T47D (cell line): ENCODE measurements at places on chromosomes 4 and X.

- DNase-seq = no peak
Observed at GRCh38 chr4:75004755-75005668, 72.1 kb downstream of the PARM1 start.

GRCh38 chr4:40515398-40516293, 114.0 kb downstream of the RBM47 start:
- no peak for DNase-seq

DNA sequence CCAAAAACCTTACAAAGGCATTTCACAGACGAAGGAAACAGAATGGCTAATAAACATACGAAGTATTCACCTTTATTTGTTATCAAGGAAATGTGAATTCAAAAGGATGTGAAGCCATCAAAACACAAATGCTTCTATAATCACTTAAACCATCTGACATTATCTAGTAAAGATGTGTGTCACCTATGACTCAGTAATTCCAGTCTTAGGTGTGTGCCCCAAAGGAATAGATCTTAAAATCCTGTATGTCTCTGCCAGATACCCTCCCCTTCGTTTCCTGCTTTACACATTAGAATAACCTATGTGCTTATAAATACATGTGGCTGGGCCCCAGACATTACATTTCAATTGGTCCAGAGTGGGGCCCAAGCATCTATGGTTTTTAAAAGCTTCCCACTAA, 41.8 kb upstream of the CEP135 start:
- no peak for DNase-seq

DNA sequence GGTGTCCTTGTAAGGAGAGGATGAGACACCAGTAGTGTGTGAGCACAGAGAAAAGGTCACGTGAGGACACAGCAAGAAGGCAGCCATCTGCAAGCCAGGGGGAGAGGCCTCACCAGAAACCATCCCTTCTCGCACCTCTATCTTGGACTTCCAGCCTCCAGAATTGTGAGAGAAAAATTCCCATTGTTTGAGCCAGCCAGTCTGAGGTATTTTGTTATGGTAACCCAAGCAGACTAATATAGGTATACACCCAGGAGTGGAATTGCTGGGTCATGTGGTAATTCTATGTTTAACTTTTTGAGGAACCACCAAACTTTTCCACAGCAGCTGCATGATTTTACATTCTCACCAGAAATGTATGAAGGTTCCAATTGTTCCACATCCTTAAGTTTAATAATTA, 25.6 kb downstream of the ZDHHC9 start:
- no peak for DNase-seq

DNA sequence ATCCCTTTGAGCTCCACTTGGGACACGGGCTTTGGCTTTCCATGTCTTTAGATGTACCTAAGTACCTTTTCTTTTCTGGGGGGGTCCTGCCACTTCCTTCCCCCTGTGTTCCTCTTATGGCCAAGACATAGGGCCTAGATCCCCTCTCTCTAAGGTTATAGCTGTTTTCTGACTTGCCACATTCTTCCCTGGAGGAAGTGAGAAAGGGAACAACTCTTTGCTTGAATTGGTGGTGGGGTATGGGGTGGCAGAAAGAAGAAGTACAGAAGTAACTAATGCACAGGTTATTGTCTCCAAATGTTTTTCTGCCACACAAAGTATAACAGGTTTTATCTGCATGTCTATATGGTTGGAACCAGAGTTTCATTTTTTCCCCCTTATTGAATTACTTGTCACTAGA, 29.7 kb upstream of the DIPK2B start:
- DNase-seq = no peak

DNA sequence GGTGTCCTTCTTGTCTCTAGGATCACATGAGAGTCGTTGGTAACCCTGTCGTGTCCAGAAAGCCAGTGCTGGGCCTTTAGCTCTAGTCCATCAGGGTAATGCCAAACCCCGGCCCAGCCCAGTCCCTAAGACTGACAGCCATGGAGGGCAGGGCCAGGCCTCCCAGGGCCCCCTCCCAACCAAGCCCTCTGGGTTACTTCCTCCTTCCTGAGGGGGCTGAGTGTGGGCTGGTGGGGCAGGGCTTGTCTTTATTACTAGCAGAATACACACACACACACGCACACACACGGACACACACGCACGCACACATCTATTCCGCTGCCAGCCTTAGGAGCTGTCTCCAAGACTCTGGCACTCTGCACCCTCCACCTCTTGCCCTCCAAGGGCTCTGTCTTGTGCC, 35.6 kb upstream of the CDKN2AIP start:
- no peak for DNase-seq

DNA sequence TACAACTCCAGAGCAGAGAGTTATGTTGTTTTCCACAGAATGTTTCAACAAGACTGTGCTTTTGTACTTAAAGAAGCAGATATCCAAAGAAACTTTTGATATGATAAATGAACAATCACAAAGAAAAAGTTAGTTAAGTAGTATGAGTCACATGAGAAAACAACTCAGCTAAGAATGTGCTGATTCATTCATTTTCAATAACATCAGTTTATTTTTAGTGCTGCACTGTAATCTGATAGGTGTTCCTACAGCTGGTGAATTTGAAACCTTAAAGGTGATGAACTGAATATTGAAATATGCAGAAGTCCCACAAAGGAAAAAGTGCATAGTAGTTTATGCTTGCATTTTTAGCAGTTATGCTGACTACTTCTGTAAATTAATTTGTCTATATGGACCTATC, 180.3 kb upstream of the TENM3 start:
- DNase-seq = no peak

DNA sequence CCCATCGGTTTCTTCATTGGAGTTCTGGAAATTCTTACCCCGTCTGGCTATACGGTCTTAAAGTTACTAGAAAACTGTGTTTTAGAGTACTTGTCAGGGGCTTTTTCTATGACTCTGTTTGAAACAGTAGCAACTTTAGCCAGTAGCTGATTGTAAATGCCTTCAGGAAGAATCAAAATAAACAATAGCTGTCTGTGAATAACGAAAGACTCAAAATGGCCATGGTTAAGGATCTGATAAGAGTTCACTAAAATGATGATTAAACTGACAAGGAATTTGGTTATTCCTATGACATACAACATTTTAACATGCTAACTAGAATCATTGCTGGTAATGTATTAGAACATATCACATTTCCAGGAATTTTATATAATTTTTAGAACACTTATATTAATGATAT, 191.0 kb downstream of the EVC2 start:
- no peak for DNase-seq

DNA sequence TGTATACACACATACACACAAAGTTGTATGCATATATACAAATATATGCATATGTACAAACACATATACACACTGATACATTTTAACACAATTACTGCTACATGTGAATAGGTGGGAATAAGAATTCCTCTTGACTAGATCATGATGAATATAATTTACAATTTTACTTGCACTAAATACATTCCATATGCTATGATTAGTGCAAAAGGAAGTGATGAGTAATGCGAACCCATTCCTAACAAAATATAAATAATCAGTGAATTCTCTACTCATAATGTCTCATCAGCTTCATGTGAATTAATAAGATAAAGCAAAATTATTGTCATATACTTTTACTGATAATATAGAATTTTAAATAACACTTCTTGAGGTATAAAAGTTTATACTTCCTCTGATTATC, 1077.3 kb upstream of the PCDH10 start:
- no peak for DNase-seq

- DNase-seq = no peak
Observed at GRCh38 chrX:121598356-121598755, 550.9 kb downstream of the GLUD2 start.

- no peak for DNase-seq
Observed at GRCh38 chr4:11196927-11197522, 231.7 kb downstream of the HS3ST1 start.

- DNase-seq = no peak
Observed at GRCh38 chrX:96838537-96838936, 45.2 kb upstream of the RPA4 start.

- no peak for DNase-seq
Observed at GRCh38 chr4:38944440-38944839, 76.8 kb downstream of the FAM114A1 start.

GRCh38 chr4:186676531-186677161, 47.0 kb downstream of the FAT1 start:
- DNase-seq = no peak

- no peak for DNase-seq
Observed at GRCh38 chr4:101357751-101358150, 10.4 kb upstream of the PPP3CA start.

- no peak for DNase-seq
Observed at GRCh38 chr4:70991596-70991995, 1.9 kb upstream of the DCK start.

DNA sequence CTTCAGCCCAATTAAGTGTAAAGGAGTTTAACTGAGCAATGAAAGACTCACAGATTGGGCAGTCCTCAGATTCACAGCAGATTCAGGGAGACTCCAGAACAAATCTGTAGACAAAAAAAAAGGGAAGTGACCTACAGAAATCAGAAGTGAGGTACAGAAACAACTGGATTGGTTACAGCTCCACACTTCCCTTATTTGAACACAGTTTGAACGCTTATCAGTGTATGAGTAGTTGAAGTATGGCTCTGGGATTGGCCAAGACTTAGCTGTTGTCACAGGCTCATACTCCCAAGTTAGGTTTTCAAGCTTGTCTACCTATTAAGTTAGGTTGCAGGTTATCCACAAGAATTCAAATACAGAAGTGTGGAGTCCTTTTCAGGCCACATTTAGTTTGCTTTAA, 112.4 kb upstream of the ELOVL6 start:
- DNase-seq = no peak

- DNase-seq = no peak
Observed at GRCh38 chrX:107710617-107711391, 64.8 kb downstream of the TSC22D3 start.

GRCh38 chr4:108355186-108355901, 186.6 kb upstream of the LEF1 start:
- no peak for DNase-seq

DNA sequence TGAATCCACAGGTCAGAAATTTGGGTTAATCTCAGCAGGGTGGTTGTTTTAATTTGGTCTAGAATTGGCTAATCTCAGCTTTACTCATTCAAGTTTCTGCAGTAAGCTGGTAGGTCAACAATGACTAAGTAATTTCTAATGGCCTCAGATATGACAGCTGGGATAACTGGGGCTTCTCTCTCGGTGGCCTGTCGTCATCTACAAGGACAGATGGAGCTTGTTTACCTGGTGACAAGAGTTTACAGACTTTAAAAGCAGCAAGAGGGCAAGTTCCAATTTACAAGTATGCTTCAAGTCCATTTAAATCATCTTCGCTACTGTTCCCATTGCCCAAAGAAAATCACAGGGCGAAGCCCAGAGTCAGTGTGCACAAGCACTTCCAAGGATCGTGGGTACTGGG, 453.9 kb downstream of the PDHA2 start:
- DNase-seq = no peak

- no peak for DNase-seq
Observed at GRCh38 chr4:101630319-101630986, 160.1 kb upstream of the BANK1 start.

DNA sequence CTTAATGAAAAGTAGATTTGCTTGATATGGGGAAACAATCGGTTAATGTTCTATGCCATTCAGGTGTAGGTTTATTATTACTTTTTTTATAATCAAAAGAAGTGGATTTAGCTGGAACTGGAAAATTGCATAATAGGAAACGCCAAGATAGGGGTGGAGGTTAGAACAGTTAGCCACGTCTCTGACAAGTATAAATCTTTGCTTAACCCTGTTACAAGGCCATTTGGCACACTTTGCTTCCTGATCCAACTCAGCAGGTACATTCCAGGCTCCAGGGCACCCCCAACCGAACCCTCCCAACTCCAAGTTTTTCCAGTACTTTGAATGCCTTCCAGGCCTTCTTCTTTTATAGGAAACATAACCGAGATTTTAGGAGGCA, 50.6 kb upstream of the ACSL4 start:
- no peak for DNase-seq

GRCh38 chr4:141416677-141417363, 196.1 kb downstream of the ZNF330 start:
- no peak for DNase-seq
